ENCODE measurements at places on chromosomes 1 and 21.

DNA sequence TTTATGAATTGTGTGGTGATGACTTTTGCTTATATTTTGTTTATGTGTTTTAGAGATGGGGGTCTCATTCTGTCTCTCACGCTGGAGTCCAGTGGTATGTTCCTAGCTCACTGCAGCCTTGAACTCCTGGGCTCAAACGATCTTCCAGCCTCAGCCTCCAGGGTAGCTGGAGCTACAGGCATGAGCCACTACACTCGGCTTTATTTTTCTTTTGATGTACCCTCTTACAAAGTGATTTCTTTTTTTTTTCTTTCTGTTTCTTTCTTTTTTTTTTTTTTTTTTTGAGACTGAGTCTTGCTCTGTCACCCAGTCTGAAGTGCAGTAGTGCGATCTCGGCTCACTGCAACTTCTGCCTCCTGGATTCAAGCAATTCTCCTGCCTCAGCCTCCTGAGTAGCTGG lies 46.8 kb downstream of the CD247 start:
- DNase-seq, result no peak

DNA sequence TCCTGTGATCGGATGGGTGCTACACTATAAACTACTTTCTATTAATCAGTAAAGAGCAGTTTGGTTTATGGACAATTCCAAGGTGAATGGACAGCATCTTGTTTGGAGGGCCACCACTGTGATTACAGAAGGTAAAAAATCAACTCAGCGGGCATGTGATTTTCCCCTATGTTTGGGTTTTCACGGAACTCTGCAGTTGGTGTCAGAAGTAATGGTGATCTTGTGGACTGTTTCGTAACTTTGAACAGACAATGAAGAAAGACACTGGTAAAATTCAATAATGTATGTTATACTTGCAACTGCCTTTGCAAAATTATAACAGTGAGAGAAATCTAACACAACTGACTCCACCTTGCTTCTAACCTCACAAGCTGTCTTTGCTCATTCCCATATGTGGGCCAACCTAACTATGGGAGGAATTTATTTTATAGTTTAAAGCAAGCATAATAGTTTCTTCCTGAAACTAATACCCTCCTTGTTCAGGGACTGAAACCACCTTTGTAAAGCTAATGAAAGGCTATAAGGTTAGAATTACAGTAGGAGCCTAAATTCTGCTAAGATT lies 53.2 kb downstream of the TRIM33 start:
- DNase-seq, result no peak

DNA sequence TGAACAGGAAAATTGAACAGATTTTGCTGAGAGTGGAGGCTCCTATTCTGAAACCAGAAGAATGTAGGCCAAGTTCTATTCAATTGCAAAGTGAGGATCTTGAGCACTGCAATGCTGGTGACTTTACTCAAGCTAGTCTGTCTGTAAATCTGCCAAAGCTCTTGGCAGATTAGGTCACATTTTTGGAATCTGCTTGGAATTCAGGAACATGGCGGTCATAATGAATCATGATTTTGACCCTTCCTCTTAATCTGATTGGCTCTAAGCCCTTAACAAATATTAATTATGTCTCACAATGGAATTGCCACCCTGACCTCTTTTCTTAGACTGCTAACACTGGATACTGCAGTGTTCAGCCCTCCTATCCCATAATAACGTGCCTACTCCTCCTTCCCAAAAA lies 7.2 kb upstream of the GNG12 start:
- DNase-seq, result no peak

- DNase-seq, result no peak
Observed at GRCh38 chr1:192802406-192802805, 6.4 kb upstream of the RGS2 start.

DNA sequence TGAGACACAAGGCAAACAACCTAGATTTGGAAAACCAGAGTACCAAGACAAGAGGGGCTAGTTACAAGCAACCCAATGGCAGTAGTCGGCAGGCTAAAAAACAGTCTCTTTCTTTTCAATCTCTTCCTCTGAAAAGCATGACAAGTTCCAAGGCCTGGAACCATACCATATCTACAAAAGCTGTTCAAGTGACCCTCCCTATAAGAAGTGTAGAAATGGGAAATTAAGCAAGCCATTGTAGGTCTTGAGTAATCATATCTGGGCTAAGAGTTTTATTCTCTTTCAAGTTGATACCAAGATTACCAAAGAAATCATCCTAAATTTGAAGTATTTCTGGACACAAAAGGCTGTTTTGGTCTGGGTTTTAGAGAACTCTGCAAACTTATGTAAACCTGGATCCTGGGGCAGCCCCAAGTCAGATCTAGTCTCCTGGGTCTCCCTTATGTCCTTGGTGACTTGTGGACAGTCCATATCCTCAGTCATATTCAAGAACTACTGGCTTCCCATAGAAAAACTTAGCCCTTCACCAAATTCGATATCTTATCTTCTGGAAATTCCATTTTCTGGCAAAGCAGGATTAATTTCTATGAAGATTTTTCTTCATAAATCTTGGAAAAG lies 24.7 kb downstream of the FMO3 start:
- no peak for DNase-seq

Data from retina (tissue), 1 donor.